ENCODE measurements at places on chromosomes 11 and 22.

- no peak for DNase-seq
These were observed 42.4 kb downstream of the SMCO4 start for GRCh38 chr11:93500759-93501158.

- DNase-seq = no peak
These were observed 29.3 kb downstream of the RRP7A start for GRCh38 chr22:42490243-42490832.

GRCh38 chr11:11780858-11781257, 60.9 kb upstream of the USP47 start:
- no peak for DNase-seq

DNA sequence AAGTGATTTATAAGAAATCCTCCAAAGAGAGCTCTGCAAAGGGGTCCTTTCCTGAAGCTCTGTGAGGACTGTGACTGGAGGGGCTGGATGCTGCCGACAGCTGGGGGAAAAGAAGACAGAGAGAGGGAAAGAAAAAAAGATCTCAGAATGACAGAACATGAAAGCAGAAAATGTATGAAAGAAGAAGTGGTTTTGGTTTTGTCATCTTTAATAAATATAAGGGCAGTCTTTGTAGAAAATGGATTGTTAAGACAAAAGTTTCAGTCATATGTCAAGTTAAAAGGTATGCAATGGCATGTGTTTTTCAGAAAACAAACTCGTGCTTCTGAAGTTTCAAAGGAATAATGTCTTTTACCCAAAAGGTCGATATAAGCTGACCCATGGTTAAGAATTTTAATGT, 105.5 kb downstream of the CCDC83 start:
- DNase-seq = no peak

Measured in right hindlimb (tissue), 1 donor.